Stimulated activated CD8-positive, alpha-beta memory T cell treated with anti-CD3 and anti-CD28 coated beads, Interleukin-7, amount 100 ng/mL, for 48 hours (primary cell): ENCODE measurements at places on chromosomes 16 and 17.

GRCh38 chr16:49972961-49973360, 52.1 kb upstream of the CNEP1R1 start:
- DNase-seq = no peak

- DNase-seq = no peak
These were observed 7.3 kb downstream of the MFSD6L start for GRCh38 chr17:8791910-8792270.

DNA sequence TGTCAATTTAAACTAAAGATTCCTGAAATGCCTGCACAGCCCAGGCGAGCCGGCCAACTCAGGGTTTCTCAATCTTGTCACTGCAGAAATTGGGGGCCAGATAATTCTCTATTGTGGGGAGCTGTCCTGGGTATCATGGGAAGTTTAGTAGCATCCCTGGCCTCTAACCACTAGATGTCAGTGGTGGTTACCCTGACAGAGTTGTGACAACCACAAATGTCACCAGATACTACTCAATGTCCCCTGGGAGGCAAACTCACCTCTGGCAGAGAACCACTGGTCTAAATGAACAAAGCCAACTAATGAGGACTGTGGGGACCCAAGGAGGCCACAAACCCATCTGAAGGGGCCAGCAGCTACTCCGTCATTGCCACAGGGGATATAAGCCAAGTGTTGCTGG, 90.9 kb downstream of the MYH11 start:
- no peak for DNase-seq

DNA sequence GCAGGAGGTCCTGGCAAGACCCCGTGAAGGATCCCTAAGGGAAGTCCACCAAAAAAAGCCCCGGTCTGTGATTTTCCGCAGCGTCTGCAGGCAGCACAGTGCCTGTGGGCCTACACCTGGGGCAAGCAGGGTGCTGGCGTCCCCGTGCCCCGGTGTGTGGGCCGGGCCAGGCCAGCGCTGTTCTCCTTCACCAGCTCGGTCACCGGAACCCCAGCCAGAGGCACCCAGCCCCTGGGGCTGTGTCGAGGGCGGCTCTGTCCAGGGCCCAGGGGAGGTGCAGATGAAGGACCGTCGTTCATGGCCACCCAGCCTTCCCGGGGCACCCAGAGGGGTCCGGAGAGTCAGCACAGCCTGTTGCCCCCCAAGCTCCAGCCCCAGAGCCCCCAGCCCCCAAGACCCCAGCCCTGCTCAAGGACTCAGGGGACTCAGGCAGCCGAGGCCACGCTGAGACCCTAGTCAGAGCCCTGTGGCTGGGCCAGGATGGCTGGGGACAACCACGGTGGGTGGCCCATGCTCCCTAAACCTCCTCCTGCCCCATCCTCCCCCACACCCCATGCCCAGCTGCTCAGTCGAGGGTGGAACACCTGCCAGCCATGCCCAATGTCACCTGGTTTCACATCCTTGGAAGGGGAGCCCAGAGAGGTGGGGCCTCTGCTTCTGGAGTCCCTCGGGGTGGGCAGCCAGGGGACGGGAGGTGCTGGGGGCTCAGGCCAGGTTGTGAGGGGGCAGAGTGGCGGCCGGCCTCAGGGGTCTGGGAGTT, 5.7 kb upstream of the C1QTNF8 start:
- no peak for DNase-seq

- no peak for DNase-seq
These were observed 144.3 kb downstream of the MSI2 start for GRCh38 chr17:57400648-57401047.

DNA sequence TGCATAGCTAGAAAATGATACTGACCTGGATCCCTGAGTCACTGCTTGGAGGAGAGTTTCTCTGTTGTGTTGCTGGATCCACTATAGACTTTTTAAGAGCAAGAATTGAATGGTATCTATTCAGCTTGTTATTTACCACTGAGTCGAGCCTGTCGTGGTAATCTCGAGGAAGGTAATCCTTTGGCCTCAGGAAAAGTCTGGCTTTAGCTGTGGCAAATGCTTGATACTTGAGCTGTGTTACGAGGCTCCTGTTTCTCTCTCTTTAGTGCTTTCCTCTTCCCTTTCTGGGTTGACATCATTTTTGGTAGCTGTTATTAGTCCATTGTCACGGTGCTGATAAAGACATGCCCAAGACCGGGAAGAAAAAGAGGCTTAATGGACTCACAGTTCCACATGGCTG, 314.3 kb downstream of the SNX29 start:
- DNase-seq = no peak

DNA sequence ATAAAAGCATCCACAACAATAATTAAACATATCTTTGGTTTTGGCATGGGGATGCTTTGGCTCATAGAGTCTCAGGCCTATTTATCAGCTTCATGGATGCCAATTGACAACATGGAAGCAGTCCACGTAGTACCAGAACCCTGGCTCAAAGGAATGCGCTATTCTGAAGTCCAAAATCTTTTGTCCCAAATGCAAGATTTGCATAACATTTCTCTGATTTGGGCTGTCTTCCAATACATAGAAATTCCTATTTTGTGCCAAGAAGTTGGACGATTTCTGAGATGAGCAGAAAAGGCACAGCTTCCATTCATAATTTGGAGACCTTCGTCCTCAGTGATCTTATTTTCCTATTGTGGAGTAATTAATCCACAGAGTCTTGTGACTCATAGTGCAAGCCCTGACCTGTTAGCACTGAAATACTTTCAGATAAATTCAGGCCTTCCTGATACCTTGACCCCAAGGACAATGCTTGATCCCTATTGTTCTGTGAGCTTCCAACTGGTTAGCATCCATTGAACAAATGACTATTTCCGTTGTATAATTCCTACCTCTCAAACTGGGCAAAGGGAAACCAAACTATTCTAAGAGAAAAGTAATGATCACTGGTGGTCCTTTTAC, 78.4 kb upstream of the CDH11 start:
- no peak for DNase-seq

GRCh38 chr17:41907633-41908539, 10.9 kb downstream of the ACLY start:
- no peak for DNase-seq

- no peak for DNase-seq
These were observed 10.5 kb upstream of the NGFR start for GRCh38 chr17:49484588-49484987.

DNA sequence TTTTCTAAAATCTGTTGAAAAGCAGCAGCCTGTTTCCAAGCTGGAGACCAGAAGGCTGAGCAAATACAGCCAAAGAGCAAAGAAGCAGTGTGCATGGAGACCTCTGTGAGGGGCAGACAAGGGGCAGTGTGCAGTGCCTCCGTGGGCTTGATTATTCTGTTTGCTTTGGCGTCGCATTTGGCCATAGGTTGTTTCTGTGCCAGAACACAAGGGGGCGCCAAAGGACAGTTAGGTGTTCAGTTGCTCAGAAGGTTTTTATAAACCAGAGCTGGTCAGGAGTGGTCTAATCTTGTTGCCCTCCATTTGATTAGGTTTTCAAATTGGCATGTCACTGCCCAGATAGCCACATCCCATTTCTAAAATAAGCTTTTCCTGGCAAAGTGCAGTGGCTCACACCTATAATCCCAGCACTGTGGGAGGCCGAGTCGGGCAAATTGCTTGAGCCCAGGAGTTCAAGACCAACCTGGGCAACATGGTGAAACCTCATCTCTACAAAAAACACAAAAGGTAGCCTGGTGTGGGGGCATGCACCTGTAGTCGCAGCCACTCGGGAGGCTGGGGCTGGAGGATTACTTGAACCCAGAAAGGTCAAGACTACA, 10.6 kb downstream of the MYH3 start:
- DNase-seq = peak; percentile 28

DNA sequence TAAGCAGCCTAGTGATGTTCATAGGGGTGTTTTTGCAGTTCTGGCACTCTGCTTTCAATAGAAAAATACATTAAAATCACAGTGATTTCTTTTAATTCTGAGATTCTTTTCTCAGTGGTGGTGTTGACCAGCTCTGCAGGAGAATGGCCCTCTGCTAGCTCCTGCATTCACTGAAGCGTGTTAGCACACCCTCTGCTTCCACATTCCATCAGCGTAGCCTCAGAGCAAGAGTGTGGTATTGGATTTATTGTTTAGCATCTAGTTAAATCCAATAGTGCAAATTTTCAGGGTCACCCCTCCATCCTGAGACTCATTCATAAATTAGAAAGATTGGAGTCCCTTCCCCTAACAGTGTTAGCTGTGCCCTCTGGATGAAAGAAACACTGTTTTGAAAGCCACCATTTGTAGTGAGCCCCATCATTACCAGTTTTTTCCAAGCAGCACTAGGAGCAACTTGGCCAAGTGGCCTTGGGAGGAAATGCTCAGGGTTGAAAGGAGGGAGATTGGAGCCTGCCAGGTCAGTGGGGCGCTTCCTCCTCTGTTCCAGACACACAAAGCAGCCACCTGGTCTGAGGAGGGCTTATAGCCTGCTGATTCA, 45.7 kb downstream of the B9D1 start:
- DNase-seq = no peak

DNA sequence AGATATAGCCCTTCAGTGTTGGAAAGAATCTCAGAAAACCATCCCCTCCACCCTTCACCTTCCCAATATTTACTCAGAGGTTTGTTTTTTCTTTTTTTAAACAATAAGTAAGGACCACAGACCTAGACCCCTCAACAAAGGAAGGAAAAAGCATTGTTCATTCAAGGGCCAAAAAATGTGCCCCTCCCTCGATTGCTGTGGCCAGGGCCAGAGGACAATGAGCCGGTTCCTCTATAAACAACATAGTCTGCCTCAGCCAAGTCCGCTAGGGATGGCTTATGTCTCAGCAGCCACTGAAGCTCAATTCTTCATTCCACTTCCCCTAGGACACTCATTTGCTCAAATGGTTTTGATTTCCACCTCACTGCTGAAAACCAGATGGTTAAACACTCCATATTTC, 24.0 kb downstream of the TRIM16 start:
- DNase-seq = no peak

DNA sequence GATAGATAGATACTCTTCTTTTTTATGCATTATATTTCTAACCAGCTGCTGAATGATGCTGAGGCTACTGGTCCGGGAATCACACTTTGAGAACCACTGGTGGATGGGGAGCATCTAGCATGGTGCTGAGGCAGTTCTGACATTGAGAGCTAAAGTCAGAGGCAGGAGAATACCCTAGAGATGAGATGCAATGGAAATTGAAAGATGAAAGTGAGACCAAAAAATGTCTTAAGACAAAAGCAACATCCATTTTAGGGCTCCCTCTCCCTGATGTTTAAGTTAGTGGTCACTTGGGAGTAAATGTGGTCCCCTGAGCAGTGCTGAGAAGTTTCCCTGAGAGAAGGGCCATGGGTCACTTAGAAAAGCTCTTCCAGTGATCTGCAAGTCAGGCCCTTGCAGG, 6.8 kb downstream of the PCTP start:
- no peak for DNase-seq

DNA sequence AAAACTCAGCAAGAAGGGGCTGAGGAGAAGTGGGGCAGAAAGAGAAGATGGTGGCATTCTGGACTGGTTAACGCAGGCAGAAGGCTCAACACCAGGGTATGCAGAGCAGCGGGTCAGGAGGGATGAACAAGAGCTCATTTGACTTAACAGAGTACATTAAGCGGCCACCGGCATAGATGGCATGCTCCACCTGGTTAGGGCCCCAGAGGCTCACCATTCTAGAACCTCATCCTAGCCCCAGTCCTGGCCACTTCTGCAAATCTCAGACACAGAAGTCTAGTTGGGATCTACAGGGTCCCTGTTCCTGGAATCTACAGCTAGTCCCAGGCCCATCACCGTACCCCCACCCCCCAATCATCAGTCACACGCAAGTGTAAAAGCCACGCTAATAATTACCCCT, 1.7 kb upstream of the MYO1C start:
- DNase-seq = no peak

GRCh38 chr17:31008374-31009041, 37.7 kb downstream of the RNF135 start:
- peak; percentile 16 for DNase-seq

- DNase-seq = no peak
These were observed 10.3 kb downstream of the ATXN1L start for GRCh38 chr16:71855937-71856662.

DNA sequence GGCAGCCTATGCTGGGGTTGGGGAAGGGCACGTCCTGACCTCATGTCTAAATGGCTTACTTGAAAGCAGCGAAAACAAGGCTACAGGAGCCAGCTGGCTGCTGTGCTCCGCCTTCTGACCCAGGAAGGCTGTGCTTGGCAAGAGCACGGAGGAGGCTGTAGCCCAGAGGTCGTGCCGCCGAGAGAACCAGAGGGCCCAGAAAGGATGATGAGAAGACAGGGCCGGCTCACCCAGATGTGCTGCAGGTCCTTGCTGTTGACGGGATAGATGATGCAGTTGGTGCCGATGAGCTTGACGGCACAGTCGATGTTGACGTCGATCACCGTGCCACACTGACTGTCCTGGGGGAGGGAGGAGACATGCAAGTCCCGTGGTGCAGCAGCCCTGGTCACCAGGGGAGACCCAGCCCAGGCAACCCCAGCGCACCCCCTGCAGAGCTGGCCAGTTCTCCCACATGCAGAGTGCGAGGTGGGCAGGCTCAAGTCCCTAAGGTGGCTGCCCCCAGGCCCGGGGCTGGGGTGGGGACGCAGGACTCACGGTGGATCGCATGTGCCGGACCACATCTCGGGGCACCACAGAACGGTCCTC, 20.7 kb downstream of the SPHK1 start:
- no peak for DNase-seq

GRCh38 chr16:23317751-23318150, 15.6 kb downstream of the SCNN1B start:
- DNase-seq = no peak

GRCh38 chr17:50480854-50481490, 2.3 kb downstream of the RSAD1 start:
- DNase-seq = no peak

GRCh38 chr17:33464669-33465280, 171.7 kb upstream of the ASIC2 start:
- no peak for DNase-seq

DNA sequence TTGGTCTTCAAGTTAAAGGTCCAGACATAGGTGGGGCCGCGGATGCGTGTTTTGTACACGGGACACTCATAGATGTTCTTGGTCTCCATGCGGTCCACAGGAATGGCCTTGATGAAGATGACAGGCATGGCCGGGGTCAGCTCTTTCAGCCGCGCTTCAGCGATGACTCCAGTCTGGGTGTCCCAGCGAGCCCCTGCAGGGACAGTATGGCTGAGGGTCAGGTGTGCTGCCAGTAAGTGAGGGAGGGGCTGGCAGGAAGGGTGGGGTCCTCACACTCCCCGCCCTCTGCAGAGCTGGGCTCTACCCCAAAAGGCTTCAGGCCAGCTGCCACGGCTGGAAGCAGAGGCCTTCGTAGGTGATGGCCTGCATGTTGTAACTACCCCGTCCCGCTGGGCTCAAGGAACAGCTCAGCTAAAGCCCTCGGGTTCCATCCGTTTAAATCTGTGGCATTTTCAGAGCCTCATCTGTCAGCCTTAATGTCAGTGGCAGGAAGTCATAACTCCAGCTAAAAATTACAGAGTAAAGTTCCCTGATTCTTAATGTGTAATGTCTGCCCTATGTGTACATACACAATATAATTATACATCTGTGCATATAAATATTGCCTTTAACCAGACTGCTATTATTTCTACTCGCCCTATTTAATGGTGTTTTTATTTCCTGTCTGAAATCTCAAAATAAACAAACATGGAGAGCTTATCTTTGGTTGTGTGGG, 45.7 kb downstream of the PGS1 start:
- no peak for DNase-seq
